IPS-NIHi11 (cell line): ENCODE measurements at places on chromosomes 2 and 18.

- DNase-seq = no peak
Measured at GRCh38 chr2:1740716-1741589, 3.4 kb downstream of the PXDN start.

- DNase-seq = no peak
Measured at GRCh38 chr2:50641633-50642032, 390.3 kb downstream of the NRXN1 start.

DNA sequence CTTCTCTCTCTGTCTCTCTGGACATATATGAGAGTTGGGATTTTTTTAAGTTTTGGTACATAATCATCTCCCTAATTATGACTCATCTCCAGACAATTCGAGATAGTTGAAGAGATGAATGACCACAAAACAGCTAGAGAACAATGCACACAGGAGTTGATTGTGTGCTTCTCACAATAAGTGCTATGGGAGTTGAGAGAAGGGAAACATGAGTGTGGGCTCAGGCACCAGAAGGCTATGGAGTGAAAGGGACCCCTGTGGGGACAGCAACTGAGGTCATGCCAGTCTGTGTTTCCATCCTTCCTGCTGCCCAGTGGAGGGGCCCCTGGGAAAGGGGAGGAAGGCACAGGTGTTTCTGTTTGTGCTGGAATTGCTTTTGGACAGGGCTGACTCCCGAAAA, 6.5 kb upstream of the YWHAQ start:
- no peak for DNase-seq

DNA sequence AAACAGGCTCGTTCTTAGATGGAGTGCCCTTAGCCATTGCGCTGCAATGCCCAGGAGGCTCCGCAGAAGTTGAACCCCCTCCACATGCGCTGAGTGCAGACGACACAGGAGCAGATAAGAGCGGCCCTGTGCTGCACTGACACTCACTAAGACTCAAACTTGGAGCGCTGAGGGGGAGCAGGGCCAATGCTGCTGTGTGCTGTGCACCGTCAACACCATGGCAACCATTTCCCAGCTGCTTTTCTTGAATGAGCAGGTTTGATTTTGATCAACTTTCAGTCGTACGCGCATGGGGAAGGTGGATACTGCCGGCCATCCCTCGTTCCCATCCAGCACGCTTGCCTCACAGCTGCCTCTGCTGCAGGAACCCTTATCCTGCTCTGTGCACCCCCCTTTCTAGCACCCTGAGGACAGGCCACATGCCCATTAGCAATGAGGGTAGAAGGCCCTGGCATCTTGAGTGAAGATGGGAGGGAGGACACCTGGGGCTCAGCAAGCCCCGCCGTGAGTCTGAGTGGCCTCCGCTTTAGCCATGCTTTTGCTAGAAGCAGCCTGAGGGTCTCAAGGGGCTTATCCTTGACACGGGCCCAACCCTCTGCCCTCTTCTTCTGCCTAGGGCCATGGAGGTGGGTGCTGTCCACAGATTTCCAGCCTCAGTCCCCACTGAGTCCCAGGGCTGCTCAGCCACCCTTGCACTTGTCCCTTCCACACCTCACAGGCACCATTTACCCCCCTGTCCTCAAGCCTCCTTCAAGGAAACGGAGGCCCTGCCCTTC, 271.9 kb downstream of the PHLPP1 start:
- no peak for DNase-seq

- DNase-seq = peak; percentile 64
Measured at GRCh38 chr2:186757009-186757408, 63.1 kb downstream of the FAM171B start.

DNA sequence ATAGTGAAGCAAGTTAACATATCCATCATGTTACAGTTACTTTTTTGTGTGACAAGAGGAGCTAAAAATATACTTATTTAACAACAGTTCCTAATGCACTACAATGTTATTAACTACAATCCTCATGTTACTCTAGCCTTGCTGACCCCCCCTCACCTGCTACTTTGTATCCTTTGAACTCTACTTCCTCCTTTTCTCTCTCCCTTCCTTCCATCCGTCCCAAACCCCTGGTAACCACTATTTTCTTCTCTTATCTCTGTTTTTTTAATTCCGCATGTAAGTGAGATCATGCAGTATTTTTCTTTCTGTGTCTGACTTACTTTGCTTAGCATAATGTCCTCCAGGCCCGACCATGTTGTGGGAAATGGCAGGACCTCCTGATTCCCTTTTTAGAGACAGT, 59.4 kb downstream of the NPAS2 start:
- DNase-seq = no peak

- no peak for DNase-seq
Measured at GRCh38 chr18:59870623-59871130, 29.1 kb upstream of the PMAIP1 start.

- DNase-seq = no peak
Measured at GRCh38 chr2:119426801-119427395, 4.8 kb upstream of the TMEM37 start.

GRCh38 chr2:16241166-16242160, 301.1 kb downstream of the MYCN start:
- no peak for DNase-seq

DNA sequence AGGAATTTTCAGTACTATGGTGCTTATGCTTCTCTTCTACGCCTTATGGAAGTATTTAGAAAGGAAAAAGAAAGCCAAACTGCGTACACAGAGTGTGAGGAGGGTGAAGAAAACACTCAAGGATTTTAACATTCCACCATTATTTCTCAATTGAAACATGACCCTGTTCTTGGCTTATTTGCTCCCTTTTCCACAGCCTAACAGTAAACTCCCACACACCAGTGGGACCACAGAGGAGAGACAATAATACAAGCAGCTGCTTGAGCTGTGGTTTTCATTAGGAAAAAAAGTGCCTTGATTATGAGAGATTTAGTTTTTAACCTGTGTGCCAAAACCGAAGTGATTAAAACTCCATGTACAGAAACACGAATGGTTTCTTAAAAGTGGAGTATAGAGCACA, 134.3 kb downstream of the MEP1B start:
- no peak for DNase-seq

GRCh38 chr2:237854295-237854694, 5.1 kb upstream of the RAMP1 start:
- no peak for DNase-seq

- DNase-seq = peak; percentile 61
Measured at GRCh38 chr2:163698857-163699256, 37.0 kb downstream of the FIGN start.

- DNase-seq = no peak
Measured at GRCh38 chr18:45213040-45213333, 402.3 kb upstream of the SLC14A2 start.

GRCh38 chr2:152241948-152242729, 66.6 kb upstream of the STAM2 start:
- no peak for DNase-seq

- no peak for DNase-seq
Measured at GRCh38 chr2:40302751-40303325, 149.1 kb downstream of the SLC8A1 start.

- DNase-seq = no peak
Measured at GRCh38 chr2:160363961-160364360, 129.6 kb downstream of the RBMS1 start.

- no peak for DNase-seq
Measured at GRCh38 chr2:147088871-147089270, 756.0 kb upstream of the ACVR2A start.

DNA sequence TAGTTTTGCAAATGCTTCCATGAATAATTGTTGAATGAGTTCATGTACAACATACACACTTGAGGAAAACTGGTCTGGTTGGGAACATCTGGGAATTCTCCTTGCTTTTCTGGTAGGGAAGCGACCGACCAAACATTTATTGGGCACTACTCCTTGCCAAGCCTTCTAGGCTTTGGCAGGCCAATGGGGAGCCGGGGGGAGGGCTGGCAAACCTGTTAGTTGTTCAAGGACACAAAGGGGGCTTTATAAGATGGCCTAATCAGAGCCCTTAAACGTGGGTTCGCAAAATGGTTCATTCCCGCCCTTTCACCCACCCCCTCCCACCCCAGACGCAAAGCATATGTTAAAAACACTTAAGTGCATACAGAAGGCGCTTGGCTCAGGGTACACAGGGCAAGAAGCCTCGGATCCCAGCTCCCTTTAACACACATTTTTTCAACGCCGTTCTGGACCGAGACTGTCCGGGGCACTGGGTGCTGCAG, 844 bp upstream of the VSNL1 start:
- peak; percentile 7 for DNase-seq

- DNase-seq = peak; percentile 57
Measured at GRCh38 chr2:27085673-27086089, 891 bp upstream of the KHK start.

DNA sequence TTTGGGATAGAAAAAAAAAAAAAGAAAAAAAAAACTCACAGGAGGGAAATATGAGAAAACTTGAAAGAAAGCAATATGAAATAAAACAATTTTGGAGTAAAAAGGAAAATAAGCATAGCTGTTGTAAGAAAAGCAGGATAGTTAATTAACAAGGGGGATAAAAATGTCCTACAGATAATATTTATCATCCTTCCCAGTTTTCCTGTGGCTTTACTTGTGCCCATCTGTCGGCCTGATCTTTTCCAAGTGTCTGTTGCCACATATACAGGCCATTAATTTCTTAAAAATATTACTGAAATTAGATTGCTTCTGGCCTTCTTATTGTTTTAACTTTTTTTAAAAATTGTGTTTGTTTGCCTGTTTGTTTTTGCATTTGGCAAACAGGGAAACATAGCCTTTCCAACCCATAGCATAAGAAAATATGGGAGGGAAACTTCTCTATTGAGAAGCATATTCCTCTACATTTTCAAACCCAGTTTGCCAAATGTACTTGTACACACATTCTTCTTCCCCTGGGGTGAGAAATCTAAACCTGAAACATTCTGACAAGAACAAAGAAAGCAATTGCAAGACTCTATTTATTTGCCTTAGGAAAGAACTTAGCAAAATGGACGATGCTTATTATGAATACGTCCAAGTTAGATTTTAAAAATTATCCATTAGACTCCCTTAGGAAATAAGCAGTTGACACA, 272.3 kb downstream of the CDH20 start:
- DNase-seq = no peak

DNA sequence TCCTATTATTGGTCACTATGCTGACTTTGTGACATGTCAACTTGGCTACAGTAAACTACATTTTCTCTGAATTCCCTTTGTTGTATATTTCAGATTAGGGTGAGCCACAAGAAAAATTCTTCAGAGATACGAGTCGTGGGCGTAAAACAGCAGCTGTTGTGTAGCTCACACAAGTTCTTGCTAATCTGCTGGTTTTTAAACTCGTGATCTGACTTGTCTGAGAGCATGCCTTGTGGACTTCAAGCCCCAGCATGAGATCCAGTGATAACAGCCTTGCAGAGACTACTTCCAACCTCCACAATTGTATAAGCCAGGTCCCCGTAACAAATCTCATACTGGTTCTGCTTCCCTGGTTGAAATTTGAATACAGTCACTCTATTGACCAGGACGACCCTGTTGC, 259.8 kb upstream of the LYPD1 start:
- no peak for DNase-seq

DNA sequence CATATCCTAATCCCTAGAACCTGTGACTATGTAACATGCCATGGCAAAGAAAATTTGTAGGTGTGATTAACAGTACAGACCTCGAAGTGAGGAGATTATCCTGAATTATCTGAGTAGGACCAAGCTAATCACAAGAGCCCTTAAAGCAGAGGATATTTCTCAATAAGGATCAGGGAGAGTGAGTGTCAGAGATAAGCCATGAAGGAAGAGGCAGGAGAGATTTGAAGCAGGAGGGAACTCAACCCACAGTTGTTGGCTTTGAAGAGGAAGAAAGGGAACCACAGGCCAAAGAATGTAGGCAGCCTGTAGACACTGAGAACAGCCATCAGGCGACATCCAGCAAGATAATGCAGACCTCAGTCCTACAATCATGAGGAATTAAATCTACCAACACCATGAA, 229.3 kb downstream of the NBAS start:
- no peak for DNase-seq

DNA sequence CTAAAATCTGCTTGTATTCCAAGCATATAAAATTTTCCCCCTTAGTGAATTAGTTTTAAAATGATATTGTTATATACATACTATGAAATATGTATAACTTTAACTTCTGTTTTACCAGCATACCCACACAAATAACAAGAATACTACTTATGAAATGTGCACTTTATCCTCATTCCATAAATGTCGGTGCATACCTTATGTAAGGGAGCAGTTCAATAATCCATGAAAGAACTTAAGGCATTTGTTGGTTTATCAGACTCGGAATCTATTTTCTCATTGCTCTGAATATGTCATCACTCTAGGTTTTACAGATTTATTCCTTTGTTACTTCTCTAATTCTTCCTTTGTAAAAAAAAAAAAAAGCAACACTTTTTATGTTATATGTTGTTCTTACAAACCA, 12.5 kb upstream of the MFF start:
- DNase-seq = no peak

DNA sequence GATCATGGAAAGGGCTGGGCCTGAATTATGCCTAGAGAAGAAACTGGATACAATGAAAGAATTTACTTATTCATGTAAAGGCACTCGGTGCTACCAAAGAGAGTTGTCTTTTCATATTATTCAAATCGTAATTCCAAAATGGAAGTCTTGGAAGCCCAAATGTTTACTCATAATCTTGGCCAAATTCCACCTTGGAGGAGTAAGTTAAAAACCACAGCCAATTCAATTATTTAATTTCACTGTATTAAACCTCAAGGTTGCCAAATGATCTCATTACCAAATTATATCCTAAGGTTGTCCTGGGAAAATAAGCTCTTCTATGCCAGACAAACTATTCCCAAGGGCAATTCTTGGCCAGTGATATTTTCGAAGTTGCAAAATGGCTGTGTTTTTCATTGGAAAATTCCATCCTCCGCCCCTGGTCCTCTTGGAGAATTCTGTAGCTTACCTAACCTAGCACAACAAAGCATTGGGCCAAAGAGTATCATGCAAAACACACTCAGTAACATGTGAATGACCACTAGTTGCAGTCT, 11.1 kb upstream of the VPS4B start:
- no peak for DNase-seq

DNA sequence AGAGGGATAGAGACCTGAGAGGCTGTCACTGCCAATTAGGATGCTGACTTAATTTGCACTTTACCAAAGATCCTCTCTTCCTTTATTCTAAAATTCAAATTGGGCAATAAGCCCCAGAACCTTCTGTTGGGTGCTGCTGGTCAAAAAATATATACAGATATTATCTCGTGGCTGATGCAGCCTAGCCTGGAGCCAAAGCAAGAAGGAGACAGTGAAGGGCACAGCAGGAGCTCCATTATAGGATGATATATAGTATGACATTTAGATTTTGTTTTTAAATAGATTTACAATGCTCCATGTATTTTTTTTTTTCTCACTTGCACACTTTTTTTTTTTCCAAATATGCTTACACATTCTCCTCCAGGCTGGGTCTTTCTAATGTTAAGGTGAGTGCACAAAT, 579.3 kb downstream of the PIK3C3 start:
- DNase-seq = no peak

- no peak for DNase-seq
Measured at GRCh38 chr18:2395427-2396161, 175.7 kb downstream of the METTL4 start.

- no peak for DNase-seq
Measured at GRCh38 chr2:17084877-17085276, 419.2 kb upstream of the CYRIA start.
